ENCODE measurements at places on chromosomes 2 and 18.

DNA sequence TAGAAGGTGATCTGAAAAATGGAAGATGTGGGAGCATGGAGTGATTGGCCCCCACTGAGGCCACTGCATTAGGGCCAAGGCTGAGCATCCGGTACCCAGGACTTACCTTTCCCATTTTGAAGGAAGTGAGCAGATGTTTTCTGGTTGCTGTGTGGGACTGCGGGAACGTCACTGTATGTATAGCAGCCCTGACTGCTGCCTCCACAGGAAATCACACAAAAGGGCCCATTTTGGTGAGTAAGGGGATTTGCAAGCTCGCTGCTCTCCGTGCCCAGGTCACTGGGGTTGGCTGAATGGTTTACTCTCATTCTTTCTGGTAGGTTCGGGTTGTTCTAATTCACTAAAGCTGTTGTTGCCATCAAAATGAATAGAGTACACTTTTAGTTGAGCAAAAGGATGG is at the start of gene CRYGB:
CRYGB (minus strand) TSS at position 153 of the 400 bp plus-strand sequence; CDS start at position 115, 38 bp downstream.
- no peak for DNase-seq

GRCh38 chr2:43749583-43749982 is 24.3 kb upstream of the DYNC2LI1 start:
- no peak for DNase-seq

DNA sequence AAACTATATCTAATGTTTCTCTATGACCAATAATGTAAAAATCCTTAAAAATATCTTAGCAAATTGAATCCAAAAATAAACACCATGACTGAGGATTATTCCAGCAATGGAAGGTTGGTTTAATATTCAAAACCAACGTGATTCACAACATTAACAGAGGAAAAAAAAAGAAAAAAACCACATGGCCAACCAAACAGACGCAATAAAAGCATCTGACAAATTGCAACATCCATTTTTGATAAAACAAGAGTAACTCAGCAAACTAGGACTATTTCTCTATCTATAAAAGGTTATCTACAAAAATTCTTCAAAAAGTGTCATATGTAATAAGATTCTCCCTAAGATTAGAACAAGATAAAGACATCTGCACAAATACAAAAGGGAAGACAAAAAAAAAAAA is 28.9 kb downstream of the PPP3R1 start:
- DNase-seq = peak; percentile 29

DNA sequence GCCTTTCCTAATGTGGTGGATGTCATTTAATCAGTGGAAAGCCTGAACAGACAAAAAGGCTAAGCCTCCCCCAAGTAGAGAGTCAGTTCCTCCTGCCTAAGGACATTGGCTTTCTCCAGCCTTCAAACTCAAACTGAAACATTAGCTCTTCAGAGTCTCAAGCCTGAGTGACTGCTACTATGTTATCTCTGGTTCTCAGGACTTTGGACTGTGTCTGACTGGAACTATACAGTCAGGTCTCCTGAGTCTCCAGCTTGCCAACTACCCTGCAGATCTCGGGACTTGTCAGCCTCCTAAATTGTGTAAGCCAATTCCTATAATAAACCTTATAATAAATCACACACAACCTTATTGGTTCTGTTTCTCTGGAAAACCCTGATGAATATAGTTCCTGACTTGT is 12.6 kb downstream of the HYCC2 start:
- no peak for DNase-seq

DNA sequence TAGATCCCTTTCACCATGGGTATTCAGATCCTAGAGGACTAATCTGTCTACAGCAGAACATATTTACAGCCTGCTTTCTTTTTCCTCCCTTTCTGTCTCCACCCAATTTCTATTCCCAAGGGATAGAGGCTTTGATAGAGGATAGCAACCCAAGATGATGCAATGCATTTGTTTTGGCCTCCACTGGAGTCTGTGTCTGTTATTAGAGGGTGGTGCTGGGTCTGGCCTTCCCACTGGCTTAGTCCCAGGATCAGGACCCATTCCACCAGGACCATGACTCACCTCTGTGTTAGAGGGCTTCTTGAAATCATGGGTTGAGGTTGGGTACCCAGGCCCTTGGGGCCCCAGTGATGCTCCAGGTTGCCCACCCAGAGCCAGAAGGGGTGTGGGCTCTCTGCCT is 239.7 kb upstream of the TNP1 start:
- DNase-seq = peak; percentile 89

GRCh38 chr2:205808486-205809121 is 126.3 kb downstream of the NRP2 start:
- no peak for DNase-seq

DNA sequence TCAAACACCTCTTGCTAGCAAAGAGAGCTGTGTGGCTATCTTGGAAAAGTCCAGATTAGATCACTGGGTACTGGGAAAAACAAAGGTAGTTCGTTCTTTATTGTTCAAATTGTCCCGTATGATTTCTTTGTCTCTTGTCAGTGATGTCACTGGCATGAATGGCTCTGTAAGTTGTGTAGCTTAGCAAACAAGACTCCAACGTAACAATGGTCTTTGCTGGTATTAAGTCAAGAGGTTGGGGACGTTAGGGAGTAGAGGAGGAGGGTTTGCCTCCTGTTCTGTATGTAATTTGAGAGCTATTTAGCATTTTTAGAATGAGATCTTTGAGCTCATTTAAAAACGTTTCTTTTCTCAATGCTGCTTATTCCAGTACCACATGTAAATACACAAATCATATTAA is 216.5 kb upstream of the SP5 start:
- no peak for DNase-seq

DNA sequence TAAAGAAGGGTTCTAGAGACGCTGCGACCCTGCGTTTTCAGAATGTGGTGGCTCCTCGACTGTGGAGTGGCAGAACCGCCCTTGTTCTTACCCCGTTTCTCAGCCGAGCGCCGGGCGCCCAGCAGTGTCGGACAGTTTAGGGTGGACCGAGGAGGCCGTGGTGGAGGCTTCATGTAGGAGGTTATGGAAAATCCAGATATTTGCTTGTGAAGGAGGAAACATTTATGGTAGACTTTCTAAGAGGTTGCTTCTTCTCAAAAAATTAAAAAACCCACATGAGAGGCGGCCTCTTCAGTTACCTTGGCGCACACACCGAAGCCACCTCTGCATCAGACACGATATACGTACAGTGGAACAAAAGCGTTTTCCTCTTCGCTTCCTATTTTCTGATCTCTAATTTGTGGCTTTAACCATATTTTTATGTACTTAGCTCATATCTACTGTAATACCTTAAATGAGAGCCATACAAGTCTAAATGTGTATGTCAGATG is 120.8 kb downstream of the NFATC1 start:
- no peak for DNase-seq

DNA sequence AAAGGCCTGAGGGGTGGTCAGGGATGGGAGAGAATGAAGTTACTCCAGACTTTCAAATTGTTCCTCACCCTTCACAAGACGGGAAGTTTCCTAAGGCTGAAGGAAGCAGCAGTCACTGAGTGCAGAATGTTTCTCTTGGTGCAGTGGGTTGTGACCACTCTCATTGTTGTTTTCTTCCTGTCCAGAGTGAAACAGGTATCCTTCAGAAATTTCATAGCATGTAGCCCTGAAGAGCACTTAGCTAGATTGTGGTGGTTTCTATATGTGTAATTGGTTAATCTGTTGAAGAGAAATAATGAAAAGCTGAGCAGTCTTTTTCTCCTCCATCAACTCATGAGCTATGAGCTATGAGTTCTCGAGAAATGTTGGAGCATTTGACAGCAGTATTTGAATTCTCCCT is 96.8 kb downstream of the GPD2 start:
- DNase-seq = no peak

- no peak for DNase-seq
These were observed 122.2 kb downstream of the INHBB start for GRCh38 chr2:120468136-120468535.

GRCh38 chr2:200620606-200621390 is 35.0 kb downstream of the AOX1 start:
- no peak for DNase-seq

DNA sequence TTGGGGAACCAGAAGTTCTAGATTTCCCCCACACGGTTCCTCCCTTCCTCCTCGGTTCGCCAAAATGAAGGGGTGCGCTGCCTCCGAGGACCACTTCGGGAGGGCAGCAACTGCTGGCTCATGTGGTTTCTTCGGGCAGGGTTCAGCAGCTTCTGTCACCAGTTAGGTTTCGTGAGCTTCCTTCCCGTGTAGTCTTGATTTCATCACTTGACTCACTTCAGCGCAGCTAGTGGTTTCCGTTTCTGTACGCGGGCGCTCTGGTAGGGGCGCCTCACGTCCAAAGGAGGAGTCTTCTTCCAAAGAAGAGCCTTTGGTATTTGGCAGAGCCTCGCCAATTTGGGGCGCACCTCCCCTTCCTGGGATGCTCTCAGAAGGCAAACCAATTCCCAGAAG is 485 bp upstream of the GALNT3 start:
- peak; percentile 46 for DNase-seq

DNA sequence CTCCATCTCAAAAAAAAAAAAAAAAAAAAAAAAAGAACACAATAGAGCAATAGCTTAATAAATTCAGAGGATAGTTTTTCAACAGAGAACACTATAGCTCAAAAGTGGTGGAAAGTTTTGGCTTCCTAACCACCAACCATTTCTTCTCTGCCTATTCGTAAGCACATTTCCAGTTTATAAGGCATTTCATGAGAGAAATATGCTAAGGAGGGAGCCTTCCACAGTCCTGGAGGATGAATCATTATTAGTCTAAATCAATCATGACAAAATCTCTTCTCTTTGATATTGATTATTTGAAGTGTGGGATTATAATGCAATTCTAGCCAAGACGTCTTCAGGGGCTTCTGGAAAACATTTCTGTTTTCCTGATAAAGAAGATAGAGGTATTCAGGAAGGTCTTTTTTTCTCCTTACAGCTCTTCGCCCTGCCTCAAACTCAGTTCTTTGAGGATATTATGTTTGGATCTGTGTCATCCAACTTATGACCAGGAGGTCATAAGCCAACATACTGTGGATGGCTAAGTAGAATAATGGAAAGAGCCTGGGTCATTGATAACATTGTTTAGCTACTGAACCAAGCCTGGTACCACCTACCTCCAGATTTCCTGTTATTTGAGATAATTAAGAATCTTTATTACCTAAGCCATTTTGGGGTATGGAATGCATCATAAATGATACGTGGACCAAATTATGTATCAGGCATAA is 207.3 kb downstream of the TRIB2 start:
- peak; percentile 69 for DNase-seq

GRCh38 chr2:239775623-239776435 is 249.3 kb downstream of the NDUFA10 start:
- peak; percentile 20 for DNase-seq

- DNase-seq = no peak
These were observed 134.2 kb downstream of the CBLN2 start for GRCh38 chr18:72409903-72410302.

GRCh38 chr2:197500503-197501131 is 438 bp downstream of the HSPE1 start:
- no peak for DNase-seq

DNA sequence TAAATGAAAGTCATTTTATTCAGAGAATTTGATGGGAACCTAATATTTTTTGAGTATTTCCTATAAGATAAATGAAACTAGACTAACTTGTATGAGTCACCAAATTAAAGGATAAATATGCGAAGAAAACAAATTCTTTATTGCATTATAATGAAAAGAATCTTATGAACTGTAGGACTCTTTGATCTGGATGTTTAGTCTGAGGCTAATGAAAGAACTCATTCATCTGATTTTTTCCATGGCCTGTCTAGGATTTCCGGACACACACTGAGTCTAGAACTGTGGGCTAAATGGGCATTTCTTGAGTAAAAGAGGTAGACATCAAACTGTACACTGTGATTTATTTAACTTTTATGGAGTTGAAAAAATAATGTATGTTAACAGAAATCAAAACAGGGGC is 43.0 kb downstream of the ZNF519 start:
- DNase-seq = no peak

DNA sequence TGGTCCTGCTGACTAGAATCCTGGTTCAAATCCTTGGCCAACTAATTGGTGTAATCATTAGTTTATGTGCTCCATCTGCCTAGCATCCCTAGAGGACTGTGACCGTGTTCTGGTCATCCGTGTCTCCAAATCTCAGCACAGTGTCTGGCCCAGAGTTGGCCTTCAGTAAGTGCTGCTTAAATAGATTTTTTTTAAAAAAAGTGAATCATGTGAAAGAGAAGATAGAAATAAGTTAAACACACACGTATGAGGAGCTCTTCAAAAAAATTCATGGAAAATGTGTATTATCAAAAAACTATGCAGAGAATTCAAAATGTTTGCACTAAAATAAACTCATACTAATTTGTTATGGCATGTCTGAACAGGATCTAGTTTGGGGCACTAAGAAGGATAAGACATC is 129.3 kb upstream of the TLK1 start:
- peak; percentile 71 for DNase-seq

GRCh38 chr2:20291846-20292408 is 58.7 kb downstream of the PUM2 start:
- DNase-seq = no peak

DNA sequence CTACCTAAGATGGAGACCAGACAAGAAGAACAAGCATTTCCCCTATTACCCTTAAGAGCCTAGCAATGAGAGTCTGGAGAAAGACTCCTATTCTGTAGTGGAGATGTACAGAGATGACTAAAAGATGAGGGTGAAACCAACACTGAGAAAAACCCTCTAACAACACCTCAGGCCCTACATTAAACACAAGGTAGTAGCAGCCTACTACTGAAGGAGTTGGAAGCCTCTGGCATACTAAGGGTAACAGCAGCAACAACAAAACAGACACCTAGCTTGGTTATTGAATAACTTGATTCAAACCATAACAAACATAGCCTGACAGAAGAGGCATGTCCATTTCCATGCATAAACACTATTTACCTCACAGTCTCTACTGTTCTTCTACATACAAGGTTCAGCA is 60.5 kb downstream of the UGP2 start:
- no peak for DNase-seq

DNA sequence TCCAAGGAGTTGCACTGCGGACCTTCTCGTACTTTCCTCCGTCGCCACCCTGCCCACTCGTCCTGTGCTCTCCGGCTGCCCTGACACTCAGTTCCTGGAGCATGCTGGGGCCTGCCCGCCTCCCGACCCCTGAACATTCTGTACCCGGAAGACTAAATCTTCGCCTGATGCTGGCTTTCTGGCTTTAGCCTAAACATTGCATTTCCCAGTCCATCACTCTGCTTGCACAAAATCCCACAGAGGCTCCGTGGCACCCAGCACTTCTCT is 550 bp upstream of the SFXN5 start:
- DNase-seq = no peak

All from fibroblast of skin of back (primary cell).